ENCODE measurements at places on chromosomes 4 and X.

GRCh38 chr4:151850791-151851213, 90.0 kb upstream of the GATB start:
- no peak for DNase-seq

DNA sequence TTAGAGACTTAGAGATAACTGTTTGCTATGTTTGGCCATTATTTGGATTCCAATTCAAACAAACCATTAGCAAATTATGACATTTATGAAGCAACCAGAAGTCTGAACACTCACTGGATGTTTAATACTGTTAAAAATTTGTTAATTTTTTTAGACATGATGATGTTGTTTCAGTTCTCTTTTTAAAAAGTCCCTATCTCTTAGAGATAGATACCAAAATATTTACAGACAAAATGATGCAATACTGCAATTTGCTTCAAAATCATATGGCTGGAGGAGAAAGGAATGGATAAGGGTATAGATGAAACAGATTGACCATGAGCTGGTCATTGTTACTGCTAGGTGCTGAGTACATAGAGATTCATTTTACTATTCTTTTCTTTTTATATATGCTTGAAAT, 534.6 kb downstream of the BCOR start:
- no peak for DNase-seq

- no peak for DNase-seq
Measured at GRCh38 chr4:19623866-19624265, 627.8 kb upstream of the SLIT2 start.

GRCh38 chr4:148962539-148963290, 520.5 kb upstream of the NR3C2 start:
- no peak for DNase-seq

GRCh38 chr4:7121866-7122653, 54.2 kb upstream of the GRPEL1 start:
- DNase-seq: no peak

DNA sequence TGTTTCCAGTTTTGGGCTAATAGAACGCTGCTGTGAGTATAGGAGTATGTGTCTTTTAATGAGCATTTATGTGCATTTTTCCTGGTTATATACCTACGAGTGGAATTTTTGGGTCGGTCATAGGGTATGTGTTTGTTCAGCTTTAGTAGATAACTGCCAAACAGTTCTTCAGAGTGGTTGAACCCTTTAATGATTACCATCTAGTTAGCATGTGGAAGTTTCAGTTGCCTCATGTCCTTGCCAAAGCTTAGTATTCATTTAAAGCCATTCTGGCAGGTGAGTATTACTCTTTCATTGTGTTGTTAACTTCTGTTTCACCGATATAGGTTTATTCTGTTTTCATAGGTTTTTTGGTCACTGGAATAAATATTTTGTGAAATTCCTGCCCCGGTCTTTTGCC, 229.1 kb downstream of the ARHGAP10 start:
- DNase-seq: no peak

Data from SK-N-MC (cell line).